Neuronal stem cell (in vitro differentiated cells): ENCODE measurements at places on chromosomes 5 and 9.
A peak's percentile ranks its signal among the peaks of the same experiment; 100 is the strongest.

DNA sequence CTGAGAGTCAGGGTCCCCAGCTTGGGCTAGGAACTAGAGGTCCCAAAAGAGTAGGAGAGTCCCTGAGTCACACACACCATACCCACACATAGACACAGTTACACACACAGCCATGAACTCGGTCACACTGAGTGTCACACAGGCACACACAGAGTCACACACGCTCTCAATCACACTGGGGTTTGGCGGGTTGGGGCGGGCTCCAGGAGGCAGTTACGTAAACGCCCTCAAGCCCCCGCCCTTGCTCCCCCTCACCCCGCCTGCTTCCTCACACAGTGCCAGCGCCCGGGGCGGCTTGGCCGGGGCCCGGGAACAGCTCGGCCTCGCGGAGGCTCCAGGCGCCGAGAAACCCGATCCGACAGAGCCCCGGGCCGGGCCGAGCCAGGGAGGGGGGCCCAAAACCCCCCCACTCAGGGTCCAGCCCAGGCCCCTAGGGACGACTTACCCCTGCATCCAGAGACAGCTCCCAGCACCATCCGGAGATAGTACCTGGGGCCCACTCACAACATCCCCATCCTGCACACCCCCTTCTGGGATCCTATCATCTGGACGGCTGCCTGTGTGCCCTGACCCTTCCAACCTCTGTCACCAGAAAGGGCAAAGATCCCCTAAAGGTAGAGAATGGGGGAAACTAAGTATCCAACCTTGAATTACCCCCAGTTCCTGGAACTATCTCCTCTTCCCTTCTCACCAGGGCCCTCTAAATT lies 3.5 kb upstream of the CNTFR start:
- no peak for DNase-seq

GRCh38 chr9:93071464-93071863 lies 13.0 kb downstream of the SUSD3 start:
- no peak for DNase-seq

- DNase-seq: peak; percentile 68
Observed at GRCh38 chr5:96336351-96336985, 96.6 kb downstream of the PCSK1 start.

GRCh38 chr5:72126796-72127195 lies 19.5 kb downstream of the MAP1B start:
- no peak for DNase-seq

DNA sequence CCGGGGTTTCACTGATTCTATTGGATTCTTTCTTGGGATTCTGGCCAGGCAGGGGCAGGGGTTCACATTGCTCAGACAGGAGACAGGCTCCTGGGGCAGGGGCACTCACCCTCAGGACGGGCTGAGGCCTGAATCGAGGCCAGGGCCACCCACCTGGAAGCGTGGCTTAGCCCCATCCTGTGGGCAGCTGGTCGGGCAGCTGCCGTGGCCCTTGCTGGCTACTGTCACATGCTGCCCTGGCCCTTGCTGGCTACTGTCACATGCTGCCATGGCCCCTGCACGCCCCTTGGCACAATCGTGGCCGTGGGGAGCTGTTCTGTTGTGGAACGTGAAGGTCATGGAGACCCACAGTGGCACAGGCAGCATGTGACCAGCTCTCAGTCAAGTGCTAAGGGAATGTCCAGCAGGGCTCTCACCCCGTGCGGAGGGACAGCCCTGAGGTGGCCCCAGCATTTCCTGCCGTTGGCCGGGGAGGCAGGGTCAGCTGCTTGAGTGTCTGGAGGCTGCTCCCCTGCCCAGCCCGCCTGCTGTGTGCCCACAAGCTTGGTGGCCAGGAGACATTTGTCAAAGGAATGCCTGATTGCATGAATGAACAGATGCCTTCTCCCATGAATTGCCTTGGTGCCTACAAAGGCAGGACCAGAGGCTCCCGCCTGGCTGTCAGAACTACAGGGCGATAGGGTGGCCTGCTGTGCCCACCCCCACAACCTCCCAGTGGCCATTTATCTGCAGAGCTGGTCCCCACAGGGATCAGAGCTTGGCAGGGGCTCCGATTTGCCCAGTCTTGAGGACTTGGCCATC lies 16.9 kb upstream of the TMEM250 start:
- no peak for DNase-seq

GRCh38 chr9:37640246-37640645 lies 10.5 kb upstream of the FRMPD1 start:
- no peak for DNase-seq

DNA sequence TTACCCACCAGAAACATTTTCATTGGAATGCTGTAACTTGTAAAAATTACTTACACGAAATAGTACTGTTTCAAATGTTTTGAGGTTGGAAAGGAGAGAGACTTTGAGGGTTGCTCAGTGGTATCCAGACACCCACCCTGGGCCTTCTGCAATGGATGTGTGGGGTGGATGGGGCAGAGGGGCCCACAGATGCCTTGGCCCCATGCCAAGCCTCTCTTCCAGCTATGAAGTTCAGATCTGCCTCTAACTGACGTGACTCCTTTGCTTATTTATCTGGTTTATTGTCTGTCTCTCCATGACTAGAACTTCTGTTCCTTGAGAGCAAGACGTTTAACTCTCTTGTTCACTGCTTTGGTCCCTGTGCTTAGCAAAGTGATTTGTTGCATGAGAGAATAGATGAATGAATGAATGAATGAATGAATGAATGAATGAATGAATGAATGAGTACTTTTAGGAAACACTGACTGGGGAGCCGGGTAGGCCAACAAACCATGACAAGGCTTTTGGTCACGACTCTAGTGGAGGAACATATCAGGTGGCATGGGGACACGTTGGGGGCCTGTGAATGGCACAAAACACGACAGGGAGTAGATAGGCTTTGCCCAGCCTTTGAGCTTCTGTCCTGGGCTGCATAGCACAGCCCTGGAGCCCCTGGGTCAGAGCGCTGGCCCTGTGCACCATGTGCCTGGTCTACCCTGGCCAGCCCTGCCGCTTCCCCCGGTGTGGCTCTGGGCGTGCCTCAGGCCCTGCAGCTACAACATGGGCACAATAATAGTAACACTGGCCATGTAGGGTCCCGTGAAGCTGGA lies 31.8 kb downstream of the AK8 start:
- DNase-seq: no peak

GRCh38 chr5:132179405-132179804 lies 48.2 kb downstream of the P4HA2 start:
- no peak for DNase-seq

DNA sequence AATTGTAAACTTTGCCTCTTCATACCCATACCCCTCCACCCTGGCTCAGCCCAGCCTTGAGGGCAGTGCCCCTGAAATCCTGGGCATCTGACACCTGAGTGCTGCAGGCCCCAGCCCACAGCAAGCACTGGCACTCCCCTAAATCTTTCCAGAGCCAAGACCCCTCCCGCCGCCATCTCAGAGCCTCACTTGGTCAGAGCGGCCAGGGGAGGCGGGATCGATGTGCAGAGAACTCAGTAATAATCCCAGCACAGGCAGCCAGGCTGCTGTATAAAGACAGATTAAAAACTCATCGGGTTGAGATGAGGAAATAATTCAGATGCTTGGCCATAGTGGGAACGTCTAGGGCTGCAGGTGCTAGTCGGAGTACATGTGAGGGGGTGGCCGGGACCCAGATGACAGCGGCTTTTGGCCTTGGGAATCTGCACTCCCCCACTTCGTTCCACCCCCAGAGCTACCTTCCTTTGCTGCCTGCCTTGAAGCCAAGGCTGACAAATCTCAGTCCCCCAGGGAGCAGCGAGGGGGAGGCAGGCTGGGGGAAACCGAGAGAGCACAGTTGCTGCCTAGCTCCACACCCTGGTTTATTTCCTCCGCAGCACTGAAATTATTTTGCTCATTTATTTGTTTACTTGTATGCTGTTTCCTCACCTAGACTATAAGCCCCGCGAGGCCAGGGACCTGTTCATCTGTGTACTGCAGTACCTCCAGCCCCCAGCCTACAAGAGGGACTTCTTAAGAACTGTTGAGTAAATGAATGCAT lies 19.5 kb upstream of the ARAP3 start:
- DNase-seq: no peak

DNA sequence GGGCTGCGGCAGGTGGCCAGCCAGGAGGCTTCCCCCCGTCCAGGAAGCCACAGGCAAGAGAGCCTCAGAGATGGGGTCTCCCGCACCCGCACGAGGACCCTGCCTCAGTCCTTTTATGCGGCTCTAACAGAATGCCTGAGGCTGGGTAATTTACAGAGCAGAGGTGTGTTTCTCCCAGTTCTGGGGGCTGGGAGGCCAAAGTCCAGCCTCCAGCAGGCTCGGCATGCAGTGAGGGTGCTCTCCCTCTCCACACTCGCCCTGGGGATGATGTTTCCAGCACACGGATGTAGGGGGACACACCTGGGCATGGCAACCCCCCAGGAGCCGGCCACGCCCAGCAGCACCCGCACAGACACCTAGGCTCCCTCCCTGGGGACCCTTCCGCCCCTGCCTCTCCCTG lies 95.4 kb upstream of the PPP1R26 start:
- no peak for DNase-seq

GRCh38 chr9:17839776-17840175 lies 260.9 kb downstream of the SH3GL2 start:
- no peak for DNase-seq

DNA sequence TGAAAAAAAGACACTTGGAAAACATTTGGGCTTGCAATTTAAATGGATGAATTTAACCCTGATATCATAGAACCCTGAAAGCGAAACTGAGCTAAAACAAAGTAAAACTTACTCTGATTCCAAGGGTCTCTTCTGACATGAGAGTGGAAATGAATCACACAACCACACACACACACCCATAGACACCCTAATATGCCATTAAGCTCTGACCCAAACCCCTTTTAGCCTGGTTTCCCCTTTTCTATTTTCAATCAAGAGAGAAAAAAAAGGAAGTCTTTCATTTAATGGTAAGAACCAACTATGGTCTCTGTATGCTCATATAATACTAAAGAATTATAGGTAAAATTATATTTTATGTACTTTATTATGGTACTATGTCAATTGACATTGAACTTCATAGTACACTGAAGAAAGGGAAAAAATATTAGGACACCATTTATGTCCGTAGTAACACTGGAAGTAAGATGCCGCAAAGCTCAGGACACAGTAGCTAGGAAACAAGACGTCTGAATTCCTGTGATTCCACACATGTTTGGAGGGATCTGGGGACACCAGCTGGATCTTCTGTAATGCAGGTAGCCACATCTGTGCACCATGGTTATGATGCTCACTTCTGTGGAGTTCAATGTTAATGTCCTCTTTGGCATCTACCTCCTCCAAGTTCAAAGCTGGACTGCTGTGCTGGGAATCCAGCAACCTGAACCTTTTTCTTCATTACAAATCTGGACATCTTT lies 95.8 kb downstream of the PCSK1 start:
- no peak for DNase-seq

GRCh38 chr9:2559192-2560152 lies 62.1 kb upstream of the VLDLR start:
- no peak for DNase-seq

- no peak for DNase-seq
Observed at GRCh38 chr9:28439688-28440087, 866.4 kb upstream of the C9orf72 start.

- DNase-seq: no peak
Observed at GRCh38 chr5:143019614-143020515, 249.7 kb downstream of the ARHGAP26 start.

DNA sequence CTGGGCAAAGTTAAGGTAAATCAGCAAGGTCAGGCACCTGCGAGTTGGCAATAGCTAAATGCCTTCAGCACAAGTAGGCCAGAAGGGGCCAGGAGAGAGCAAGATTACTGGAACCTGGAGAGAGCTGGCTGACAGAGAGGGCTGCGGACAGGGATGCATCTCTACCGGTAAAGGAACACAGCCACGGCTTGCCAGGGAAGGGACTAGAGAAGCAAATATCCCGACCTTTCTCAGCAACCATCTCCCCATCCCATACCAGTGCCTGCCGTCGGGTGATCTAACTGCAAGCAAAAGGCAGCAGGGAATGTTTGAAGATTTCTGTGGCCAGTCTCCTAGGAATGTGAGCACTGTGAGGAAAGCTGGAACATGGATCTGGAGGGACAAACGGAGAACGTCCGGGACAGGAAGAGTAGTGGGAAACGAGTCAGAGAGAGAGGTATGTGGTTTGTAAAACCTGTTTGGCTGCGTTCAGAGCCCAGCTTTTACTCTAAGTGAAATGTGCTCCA lies 15.9 kb upstream of the ABLIM3 start:
- no peak for DNase-seq

DNA sequence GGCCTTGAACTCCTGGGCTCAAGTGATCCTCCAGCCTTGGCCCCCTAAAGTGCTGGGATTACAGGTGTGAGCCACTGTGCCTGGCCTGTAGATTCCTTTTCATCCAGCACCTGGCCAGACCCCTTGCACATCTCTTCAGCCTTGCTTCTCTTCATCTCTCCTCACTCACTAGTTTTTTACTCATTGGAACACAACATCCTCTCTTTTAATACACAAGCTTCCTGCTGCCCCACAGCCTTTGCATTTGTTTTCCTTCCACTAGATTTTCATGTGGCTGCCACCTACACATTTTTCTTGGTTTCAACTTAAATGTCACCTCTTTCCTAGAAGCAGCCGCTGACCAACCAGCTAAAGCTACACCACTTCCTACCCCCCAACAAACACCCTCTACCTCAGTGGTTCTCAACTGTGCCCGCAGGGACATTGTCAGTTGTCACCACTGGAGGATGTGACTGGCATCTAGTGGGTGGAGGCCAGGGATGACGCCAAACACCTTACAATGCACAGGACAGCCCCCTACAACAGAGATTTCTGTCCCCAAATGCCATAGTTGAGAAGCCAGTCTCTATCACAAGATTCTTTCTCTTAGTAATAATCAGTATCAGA lies 33.7 kb downstream of the HAVCR1 start:
- no peak for DNase-seq

GRCh38 chr5:111060169-111060568 lies 11.3 kb upstream of the TSLP start:
- no peak for DNase-seq

GRCh38 chr5:16726538-16726946 lies 109.7 kb upstream of the RETREG1 start:
- DNase-seq: no peak

DNA sequence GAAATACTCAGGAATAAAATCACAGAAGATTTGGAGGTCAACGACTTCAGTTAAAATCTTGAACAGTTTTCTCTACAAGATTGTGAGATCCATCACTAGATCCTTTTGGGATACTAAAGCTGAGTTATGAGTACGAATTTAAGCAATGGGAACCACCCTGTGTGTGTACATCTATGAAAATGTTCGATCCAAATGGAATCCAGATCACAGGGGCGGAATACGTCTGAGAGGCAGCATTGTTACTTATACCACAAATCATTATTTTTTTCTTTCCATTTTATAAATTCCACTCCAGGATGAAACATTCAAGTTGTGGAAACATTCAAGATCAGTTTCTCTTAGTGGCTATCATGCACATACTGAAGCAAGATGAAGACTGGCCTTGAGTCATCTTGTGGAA lies 239.3 kb upstream of the PAPPA start:
- no peak for DNase-seq

DNA sequence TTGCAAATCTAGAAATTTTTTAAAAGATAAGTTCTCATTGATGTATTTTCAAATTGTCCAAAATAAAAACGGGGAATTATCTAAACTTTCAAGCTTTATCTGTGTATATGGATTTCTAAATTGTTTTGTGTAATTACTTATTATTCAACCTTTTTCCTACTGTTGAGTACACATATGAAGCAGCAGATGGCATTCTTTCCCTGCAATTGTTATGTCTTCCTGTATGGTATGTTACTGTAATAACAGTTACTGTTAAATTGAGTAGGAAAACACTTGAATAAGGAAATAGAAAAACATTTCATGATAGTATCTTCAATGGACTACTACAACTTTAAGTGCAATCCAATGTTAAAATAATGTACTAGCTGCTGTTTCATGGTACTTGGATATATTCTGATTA lies 124.8 kb downstream of the RANBP17 start:
- no peak for DNase-seq

- no peak for DNase-seq
Observed at GRCh38 chr5:168580227-168580508, 1.0 kb upstream of the PANK3 start.
